ENCODE measurements at places on chromosomes 13 and 19. TPM values are rescaled to one million over a fixed set of nuclear protein-coding genes. Genes with fewer than 3 reads are reported as not detected.
A peak's percentile ranks its signal among the peaks of the same experiment; 100 is the strongest.

TNFSF13B gene
- 1.4 TPM for polyA plus RNA-seq

FAM83E gene
- polyA plus RNA-seq: 0.16 TPM

ACP7 gene
- polyA plus RNA-seq: 0.16 TPM

CDADC1 gene
- polyA plus RNA-seq: 9.5 TPM

SMIM44 gene
- not detected for polyA plus RNA-seq

DNA sequence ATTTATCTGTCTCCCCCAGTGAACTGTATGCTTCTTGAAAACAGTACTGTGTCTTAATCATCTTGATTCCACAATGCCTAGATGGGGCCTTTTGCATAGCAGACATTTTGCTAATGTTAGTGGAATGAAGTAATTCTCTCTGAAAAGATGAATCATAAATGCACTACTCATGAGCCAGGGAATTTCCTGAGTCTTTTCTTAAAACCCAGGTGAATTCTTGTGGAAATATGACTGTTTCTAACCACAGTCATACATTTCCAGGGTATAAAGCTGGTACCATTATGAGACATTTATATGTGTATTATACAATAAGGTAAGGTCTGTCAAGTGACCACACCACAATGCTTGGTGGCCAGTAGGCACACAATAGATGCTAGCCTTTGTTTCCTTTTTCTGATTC lies 5.5 kb upstream of the KCTD4 start:
- peak; percentile 89 for DNase-seq

DNA sequence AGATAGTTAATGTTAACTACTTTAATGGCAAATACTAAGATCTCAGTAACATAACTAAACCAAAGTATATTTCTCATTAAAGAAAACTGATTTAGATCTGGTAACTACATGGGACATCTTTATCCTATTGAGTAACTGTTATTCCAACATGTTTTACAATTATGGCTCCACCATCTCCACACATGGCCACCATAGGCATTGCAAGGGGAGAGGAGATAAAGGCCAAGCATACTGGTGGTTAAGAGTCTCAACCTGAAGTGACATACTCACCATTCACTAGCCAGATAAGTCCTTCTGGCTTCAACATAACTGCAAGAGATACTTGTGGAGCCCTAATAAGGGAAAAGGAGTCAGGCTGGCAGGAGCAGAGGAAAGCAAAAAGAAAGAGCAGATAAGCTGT lies 1586.4 kb upstream of the SPRY2 start:
- no peak for DNase-seq

DNA sequence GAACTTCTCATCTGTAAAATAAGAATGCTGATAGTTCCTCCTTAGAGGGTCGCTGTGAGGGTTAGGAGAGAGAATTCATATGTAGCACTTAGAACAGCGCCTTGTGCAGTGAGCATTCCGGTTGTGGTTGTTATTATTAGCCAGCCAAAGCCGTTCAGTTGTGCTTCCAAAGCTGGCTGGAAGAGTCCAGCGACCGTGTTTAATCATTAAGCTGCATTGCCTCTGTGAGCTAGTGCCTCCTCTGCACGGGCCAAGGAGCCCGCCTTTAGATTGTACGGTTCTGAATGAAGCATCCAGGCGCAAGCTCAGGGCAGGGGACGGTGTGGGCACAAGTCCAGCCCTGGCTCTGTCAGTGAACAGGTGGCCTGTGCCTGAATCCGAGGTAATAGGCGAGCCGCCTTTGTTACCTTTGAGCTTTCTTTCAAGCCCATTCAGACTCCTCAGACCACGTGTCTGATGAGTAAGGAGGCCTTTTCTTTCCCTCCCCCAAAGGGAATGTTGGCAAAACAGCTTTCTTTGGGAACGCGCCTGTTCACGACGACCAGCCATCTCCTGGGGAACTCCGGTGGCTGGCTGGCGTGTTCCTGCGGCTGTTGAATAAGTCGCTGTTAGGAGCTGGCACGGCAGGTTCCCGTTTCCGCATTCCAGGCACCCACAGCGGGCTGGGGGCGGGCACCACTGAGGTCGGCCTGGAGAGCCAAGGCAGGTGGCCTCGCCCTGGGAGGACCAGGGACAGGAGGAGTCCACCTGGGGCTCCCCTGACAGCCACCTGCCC lies 25.1 kb downstream of the SIPA1L3 start:
- peak; percentile 76 for DNase-seq

GRCh38 chr19:14437578-14438140 lies 4.6 kb downstream of the PKN1 start:
- DNase-seq: no peak

- DNase-seq: no peak
These were observed 22.8 kb upstream of the RNF17 start for GRCh38 chr13:24741016-24741662.

- no peak for DNase-seq
These were observed 708 bp upstream of the ESD start for GRCh38 chr13:46797501-46798237.

GRCh38 chr19:13840305-13841085 lies 36.4 kb upstream of the NANOS3 start:
- no peak for DNase-seq
